ENCODE measurements at places on chromosomes 4 and X.
A peak's percentile ranks its signal among the peaks of the same experiment; 100 is the strongest.

GRCh38 chr4:18961879-18962278, 940.3 kb upstream of the LCORL start:
- DNase-seq = no peak

DNA sequence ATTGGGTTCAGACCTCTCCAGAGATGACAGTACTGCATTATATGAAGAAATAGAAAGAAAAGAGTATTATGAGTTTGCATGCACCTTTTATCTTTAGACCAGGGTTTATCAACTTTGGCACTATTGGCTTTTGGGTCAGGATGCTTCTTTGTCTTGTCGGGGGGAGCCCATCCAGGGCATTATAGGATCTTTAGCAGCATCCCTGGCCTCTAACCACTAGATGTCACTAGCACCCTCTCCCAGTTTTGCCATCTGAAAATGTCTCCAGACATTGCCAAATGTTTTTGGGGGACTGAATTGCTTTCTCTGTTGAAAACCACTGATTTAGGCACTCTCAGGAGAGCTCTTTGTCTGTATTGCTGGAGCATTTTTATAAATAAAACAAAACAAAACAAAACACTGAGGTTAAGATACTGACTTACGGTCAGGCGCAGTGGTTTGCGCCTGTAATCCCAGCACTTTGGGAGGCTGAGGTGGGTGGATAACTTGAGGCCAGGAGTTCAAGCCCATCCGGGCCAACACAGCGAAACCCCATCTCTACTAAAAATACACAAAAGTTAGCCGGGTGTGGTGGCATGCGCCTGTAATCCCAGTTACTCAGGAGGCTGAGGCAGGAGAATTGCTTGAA, 23.6 kb downstream of the CA5B start:
- peak; percentile 59 for DNase-seq

GRCh38 chrX:2640436-2641150, 50.5 kb upstream of the CD99 start:
- no peak for DNase-seq

- DNase-seq = no peak
These were observed 3.4 kb downstream of the PJA1 start for GRCh38 chrX:69161786-69162349.

GRCh38 chr4:88866862-88867550, 169.4 kb upstream of the NAP1L5 start:
- DNase-seq = no peak

DNA sequence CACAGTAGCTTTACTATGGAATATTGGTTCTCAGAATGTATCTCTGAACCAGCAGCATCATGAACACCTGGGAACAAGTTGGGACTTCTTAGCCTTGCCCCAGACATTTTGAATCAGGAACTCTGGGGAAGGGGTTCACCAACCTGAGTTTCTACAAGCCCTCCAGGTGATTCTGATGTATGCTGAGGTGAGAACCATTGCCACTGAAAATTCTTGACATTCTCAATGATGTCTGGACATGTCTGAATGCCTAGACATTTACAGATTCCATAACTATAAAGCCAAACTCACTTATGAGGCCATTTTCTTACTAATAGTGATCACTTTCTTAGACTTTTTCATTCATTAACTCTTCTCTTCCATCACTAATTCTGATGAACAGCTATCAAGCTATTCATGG, 389.4 kb upstream of the FTHL17 start:
- no peak for DNase-seq

- no peak for DNase-seq
These were observed 79.9 kb upstream of the MAP3K15 start for GRCh38 chrX:19595043-19595677.

DNA sequence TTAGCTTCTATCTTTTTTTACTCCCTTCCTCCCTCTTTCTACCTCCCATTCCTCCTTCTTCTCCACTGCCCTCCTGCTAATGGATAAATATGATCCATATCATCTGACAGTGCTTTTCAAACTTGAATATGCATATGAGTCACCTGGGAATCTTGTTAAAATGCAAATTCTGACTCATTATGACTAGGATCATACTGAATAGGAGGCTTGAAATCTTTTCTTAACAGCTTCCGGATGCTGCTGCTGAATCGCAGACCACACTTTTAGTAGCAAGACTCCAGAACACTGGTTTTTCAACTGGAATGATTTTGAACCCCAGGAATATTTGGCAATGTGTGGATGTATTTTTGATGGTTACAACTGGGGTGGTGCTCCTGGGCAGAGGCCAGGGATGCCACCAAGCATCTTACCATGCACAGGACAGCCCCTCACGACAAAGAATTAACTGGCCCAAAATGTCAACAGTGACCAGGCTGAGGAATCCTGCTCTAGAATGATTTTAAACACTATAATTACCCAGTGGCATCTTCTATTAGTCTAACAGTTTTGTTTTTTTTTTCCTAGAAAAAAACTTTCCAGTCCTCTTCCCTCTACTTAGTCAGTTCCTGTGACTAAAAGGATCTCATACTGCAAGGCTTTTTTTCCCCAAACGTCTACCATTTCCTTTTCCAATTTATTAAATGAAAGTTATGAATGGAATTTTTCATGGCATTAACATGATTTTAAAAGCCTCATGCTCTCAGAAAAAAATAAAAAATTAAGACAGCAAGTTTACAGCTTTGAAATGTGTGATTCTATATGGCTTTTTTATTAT, 10.6 kb upstream of the PYURF start:
- DNase-seq = no peak

- no peak for DNase-seq
These were observed 96.6 kb upstream of the ADRA2C start for GRCh38 chr4:3669553-3669949.

DNA sequence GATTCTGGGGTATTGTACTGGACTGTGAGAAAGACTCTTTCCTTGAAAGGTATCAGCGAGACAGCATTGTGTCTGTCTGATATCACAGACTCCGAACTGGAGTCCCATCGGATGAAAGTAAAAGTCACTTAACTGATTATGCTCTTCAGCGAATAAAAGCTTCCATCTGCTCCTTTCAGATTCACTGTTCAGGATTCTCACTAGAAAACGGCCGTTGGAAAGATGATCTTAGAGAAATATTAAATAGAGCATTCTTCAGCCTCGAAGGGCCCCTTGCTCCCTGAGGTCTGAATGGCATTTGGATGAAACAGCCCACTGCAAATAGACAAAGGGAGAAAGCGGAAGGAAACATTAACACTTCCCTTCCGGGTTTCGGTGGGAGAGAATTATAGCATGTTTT, 416.2 kb upstream of the PRKX start:
- no peak for DNase-seq

DNA sequence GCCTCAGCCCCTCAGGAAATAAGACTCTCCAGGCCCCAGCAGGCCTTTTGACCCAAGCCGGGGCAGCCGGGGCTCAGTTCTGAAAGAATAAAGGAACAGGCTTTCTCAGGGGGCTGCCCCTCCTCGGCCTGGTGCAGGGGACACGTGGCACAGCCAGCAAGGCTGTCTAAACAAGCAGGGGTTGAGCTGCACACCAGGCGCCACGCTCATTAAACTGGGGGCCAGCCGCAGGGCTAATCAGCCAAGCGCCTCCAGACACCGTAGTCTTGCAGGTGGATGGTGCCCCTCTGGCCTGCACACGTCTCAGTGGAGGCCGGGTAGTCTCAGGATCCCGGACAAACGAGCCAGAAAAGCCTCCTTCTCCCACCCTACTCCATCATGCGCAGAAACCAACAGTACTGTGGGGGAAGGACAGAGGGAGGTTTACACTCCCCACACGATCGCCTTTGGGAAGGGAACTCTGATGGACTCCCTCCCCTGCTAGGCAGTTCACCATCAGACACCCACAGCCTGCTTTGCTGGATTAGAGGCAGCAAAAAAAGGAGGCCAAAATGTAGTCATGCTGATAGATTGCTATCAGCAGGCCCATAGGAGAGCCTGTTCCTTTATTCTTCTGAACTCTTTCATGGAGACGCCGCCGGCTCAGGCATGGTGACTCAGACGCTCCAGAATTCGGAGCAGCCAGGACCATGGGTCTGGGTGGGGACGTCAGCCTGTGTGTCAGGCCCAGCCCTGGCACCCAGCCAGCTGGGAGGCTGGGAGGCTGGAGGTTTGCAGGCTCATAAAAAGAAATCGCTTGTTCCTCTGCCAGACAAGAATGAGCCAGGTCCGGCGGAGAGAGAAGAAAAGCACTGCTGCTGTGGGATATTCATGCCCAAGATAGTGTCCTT, 342.4 kb downstream of the BCOR start:
- DNase-seq = peak; percentile 16

- no peak for DNase-seq
These were observed 171.1 kb upstream of the ANKRD50 start for GRCh38 chr4:124883632-124884031.

DNA sequence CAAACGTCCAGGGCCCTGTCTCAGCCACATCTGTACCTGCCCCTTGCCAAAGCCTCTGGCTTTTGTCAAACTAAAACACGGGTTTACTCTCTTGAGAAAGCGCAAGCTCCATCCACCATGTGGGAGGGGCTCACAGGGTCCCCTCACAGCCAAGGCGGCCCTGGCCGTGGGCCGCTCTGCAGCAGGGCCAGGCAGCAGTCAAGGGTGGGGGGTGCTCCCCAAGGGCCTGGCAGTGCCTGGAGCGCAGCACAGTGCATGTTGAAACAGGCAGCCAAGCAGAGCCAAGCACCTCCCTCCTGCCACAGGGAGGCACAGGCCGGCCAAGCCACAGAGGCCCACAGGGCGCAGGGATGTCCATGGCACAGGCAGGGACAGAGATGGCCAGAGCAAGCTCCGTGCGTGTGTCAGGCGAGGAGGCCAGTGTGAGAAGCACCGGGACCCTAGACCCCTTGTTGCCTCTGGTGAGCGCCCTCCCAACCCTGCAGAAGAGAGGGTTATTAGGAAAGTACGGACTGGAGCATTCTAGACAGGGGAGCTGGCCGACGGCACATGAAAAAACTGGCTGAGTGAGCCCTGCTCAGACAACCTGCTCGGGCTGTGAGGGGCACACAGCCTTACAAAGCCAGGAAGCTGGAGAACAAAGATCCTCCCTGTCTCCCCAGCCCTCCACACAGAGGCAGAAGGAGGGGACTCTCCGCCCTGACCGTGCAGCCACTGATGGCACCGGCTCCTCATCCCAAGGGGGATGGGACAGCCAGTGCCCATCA, 39.0 kb downstream of the FAM53A start:
- peak; percentile 83 for DNase-seq

DNA sequence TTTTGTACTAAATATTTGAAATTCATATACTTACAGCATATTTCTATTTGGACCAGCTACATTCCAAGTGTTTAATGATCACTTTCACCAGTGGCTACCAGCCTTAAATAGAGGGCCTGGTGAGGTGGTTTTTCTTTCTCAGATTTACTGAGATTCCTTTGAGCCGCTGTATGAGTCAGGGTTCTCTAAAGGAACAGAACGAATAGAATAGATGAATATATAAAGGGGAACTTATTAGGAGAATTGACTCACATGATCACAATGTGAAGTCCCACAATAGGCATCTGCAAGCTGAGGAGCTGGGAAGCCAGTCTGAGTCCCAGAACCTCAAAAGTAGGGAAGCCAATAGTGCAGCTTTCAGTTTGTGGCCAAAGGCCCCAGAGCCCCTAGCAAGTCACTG, 146.2 kb upstream of the TLL1 start:
- no peak for DNase-seq

- DNase-seq = no peak
These were observed 21.5 kb upstream of the PHKA1 start for GRCh38 chrX:72735561-72735960.

DNA sequence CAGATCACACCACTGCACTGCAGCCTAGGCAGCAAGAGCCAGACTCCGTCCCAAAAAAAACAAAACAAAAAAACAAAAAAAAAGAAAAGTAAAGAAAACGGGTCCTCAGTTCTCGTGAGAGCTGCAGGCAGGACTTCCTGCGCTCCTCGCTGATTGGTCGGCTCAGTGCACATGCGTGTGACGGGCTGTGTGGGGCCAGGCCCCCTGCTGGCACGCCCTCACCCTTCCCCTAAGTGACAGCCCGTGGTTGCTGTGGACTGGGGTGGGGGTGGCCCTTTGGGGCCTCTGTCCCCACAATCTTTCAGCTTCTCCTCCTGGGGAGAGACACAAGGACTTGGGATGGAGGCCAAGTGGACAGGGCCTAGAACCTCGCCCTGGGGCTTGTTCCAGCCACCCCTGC, at the start of gene FAM9B:
FAM9B (minus strand) TSS at position 139 of the 400 bp plus-strand sequence. CDS start 1,141 bp downstream, outside the sequence.
- DNase-seq = no peak

DNA sequence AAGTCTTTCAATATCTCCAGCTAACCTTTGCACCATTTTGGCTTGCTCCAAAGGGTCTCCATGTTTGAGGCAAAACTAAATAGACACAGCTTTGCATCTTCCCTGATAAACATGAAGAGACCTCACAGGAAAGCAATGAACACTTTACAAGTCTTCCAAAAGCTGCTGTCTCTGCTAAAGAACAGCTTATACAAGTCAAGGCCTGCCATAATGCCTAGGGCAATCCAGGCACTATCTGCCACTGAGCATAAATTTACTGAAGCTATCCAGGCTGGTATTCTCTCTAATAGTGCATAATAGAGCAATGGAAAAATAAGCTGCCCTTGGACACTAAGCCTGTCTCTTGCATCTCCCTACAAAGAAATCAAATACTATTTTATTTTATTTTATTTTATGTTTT, 60.1 kb upstream of the S100G start:
- no peak for DNase-seq

- no peak for DNase-seq
These were observed 5.0 kb downstream of the GTPBP6 start for GRCh38 chrX:313546-313945.

DNA sequence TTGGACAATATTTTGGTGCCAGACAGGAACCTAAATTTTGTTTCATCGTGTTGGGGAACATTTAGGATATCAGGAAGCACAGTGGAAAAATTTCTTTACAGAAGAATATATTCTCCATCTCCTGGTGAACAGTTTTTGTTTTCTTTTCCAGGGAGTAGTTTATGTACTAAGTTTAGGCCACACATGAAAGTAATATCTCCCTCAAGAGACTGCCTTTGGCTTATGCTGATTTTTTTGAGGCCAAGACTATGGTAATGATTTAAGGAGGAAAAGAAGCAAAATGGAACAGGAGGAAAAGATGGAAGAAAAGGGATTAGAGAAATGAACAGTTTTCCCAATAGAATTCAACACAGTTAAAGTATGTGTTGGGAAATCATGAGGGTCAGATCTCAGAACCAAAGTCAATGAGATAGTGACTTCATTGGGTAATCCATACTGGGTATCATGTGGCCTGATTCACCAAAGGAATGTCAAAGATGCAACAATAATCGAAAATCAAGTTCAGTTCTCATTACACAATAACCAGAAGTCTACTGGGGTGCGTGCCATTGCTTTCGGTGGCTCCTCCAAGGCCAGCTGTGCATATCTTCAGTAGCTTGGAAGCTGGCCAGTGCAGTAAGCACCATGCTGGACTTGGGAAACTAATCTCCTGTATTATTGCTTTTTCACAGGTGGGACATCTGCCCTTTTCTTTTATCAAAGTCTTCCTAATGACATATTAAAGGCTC, 234.8 kb downstream of the COL25A1 start:
- DNase-seq = no peak

GRCh38 chrX:102744307-102744706, 23.8 kb downstream of the GPRASP3 start:
- DNase-seq = no peak

- no peak for DNase-seq
These were observed 356.2 kb downstream of the ADGRL3 start for GRCh38 chr4:61556277-61556676.

All from midbrain (tissue), 1 donor.